ENCODE measurements at places on chromosomes 7 and 10.
A peak's percentile ranks its signal among the peaks of the same experiment; 100 is the strongest.

GRCh38 chr10:3107426-3107961 is 40.1 kb downstream of the PFKP start:
- no peak for DNase-seq

DNA sequence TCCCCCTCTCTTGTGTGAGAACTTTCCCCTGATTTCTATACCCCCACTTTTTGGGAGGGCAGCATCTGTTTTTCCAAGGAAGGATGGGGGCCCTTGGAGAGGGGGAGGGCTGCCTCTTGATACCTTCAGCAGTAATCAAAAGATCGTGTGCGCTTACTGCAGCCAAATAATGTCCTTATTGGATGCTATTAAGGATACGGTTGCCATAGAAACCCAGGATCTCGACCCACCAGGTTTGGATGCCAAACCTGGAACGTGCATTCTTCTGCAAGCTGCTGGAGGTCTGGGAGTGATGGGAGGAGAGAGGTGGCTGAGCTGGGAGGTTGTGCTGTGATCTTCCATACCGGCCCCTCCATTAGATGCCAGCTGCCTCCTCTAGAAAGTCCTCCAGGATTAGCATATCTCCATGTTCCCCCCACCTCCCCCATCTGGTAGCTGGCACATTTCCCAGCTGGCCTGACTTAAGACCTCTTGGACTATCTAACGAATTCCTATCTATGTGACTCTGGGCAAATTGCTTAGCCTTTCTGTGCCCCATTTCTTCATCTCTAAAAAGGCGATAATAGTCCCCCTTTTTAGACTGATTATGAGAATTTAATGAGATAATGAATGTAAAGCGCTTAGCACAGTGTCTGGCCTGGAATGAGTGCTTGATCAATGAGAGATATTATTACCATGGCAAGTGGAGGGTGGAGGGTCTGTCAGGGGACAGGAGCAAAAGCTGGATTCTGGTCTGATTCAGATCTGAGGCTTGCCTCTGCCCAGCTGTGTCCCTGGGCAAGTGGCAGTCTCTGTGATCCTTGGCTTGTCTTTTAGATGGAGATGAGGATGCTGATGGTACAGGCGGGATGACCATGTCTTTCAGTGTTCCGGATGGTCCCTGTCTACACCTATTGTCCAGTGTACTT is 78.5 kb upstream of the PCBD1 start:
- no peak for DNase-seq

DNA sequence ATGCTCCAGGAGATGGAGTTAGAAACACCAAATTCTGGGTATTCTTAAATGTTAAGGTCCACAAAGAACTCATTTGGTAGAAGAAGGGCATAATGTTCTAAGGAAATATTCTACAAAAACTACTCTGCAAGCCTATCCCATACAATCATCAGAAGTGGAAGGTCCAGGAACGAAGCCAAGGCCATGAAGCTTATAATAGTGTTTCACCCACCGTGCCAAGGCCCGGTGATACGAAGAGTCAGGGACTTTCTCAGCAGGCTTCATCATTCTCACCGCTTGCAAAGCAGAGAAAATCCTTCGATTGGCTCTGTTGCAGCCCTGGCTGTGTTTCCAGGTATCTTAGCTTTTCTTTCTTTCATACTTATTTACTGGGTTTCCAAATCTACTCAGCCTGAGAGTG is 351.9 kb upstream of the CELF2 start:
- DNase-seq, result no peak

- DNase-seq, result no peak
These were observed 75.3 kb downstream of the SVOPL start for GRCh38 chr7:138625849-138626230.

- peak; percentile 29 for DNase-seq
These were observed 96.3 kb downstream of the DNAJB6 start for GRCh38 chr7:157432957-157433576.
